ENCODE measurements at places on chromosomes 2 and 18. TPM values are rescaled to one million over a fixed set of nuclear protein-coding genes. Genes with fewer than 3 reads are reported as not detected.

DNA sequence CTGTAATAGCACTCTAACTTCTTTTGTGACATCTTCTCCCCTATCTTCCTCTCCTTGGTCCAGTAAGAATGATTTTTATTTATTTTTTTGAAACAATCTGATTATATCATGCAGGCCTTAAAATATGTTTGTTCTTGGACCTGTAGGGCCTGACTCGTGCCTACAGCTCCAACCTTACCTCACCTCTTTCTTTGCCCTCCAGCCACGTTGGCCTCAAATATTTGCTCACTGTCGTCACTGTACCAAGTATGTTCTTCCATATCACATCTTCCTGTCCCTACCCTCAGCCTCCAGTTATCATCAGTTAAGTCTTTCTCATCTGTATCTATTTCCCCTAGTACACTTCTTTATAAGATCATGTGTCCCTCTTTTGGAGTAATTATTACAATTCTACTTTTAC lies 125.5 kb downstream of the CDH7 start:
- no peak for DNase-seq

GRCh38 chr2:230129343-230129742 lies 60.6 kb upstream of the SLC16A14 start:
- no peak for DNase-seq

RAPH1 gene
- 4.4 TPM for total RNA-seq

GRCh38 chr2:6955511-6956136 lies 38.4 kb downstream of the RNF144A start:
- no peak for DNase-seq

MROH2A gene
- total RNA-seq: not detected

Data from G401 (cell line).